Stimulated activated CD4-positive, alpha-beta T cell treated with anti-CD3 and anti-CD28 coated beads, Interleukin-15, amount 100 ng/mL, for 24 hours (primary cell): ENCODE measurements at places on chromosomes 12 and 14.

- DNase-seq = no peak
These were observed 373.2 kb downstream of the BTG1 start for GRCh38 chr12:91772411-91772810.

- DNase-seq = no peak
These were observed 23.4 kb downstream of the DLK1 start for GRCh38 chr14:100749967-100750597.

- no peak for DNase-seq
These were observed 173.2 kb downstream of the SUDS3 start for GRCh38 chr12:118549510-118549980.

- no peak for DNase-seq
These were observed 19.8 kb upstream of the MGP start for GRCh38 chr12:14905269-14906004.

- no peak for DNase-seq
These were observed 109.3 kb upstream of the EVL start for GRCh38 chr14:99955826-99956455.

DNA sequence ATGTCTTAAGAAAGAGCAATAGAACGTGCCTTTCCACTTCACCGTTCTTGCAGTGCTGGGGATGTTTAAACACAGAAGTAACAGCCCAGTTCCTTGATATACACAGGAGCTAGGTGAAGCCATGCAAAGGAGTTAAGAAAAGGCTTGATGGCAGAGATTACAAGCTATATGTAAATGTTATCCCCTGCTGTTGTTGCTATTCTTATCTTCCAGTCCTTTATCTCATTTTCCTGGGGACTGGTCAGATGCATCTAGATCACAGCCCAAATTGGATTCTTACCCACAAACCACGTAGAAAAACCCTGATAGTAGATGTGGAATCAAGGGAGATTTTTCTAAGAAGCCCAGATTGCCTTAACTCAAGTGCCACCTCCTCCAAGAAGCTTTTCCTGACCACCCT is 5.5 kb downstream of the ASCL1 start:
- DNase-seq = no peak

DNA sequence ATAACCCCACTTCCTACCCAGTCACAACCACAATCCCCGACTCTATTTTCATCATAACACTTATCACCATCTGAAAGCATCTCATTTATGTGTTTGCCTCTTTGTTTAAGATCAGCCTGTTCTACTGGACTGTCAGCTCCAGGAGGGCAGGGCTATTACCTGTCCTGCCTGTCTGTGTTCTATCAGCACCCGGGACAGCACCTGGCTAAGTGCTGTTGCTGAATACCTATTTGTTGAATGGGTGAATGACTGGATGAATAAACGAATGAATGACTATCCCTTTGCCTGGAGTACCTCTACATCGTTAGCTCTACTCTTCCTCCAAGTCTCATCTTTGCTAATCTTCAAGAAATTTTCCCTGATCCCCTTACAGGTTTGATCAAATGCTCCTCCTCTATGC is 69.0 kb downstream of the WSCD2 start:
- no peak for DNase-seq

DNA sequence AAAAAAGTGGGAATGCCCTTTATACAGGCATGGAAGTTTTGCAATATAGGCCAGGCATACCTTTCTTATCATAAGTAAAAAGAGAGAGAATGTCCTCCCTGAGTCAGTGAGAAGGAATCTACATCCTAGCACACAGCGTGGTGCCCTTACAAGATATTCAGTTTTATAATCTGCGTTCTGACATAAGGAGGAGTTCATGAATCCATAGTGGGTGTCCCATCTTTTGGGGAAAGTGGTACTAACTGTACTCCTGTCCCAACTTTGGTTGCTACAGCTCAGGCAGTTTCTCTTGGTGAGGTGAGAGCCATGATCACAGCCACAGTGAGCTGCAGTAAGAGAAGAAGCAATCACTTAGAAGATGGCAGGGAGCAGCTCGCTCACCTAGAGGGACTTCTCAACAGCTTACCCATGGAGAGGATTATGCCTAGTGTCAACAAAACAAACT is 332.9 kb downstream of the BCAT1 start:
- DNase-seq = no peak

GRCh38 chr12:116959845-116960514 is 49.2 kb downstream of the FBXW8 start:
- DNase-seq = peak; percentile 71

- DNase-seq = no peak
These were observed 177.6 kb downstream of the CAND1 start for GRCh38 chr12:67446716-67447115.

GRCh38 chr12:460261-461230 is 807 bp downstream of the B4GALNT3 start:
- DNase-seq = peak; percentile 56

- no peak for DNase-seq
These were observed 67.1 kb downstream of the CRACR2A start for GRCh38 chr12:3685830-3686229.

GRCh38 chr14:74973003-74973653 is 17.7 kb upstream of the PGF start:
- DNase-seq = peak; percentile 42

- peak; percentile 40 for DNase-seq
These were observed 619 bp upstream of the NTN4 start for GRCh38 chr12:95790917-95791849.

- DNase-seq = no peak
These were observed 117.3 kb downstream of the LLPH start for GRCh38 chr12:66013224-66013623.

- no peak for DNase-seq
These were observed 392.8 kb downstream of the RAD51B start for GRCh38 chr14:68212361-68212760.

GRCh38 chr12:5307065-5307464 is 124.8 kb upstream of the NTF3 start:
- no peak for DNase-seq

DNA sequence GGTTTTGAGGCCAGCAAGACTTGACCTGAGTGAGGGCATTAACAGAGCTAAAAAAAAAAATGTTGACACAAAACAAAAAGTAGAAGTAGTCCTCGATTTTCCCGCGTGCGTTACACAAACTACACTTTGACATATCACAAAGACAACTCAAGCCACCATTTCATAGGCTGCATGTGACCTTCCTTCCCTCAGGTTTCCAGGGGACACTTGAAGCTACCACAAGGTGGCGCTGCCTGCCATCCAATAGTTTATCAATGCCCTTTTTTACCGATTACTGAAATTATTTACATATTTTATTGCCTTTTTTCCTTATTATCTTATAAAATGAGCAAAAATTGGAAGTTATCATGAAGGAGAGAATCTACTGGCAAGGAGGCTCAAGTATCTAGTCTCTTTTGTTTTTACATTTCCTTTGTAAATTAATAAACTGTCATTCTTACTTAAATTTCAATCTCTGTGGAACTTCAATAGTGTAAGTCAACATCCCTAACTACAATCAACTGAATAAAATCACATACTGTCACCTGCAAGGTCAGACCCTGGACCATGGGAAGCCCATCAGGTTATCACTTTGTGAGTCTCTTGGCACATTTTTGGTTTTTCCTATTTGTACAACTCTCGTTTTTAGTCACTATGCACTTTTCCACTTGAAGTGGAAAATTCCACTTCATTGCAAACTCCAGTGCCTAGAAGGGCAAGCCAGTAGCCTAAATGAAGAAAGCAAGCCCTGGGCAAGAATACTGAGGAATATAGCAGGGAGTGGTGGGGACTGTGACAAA is 84.6 kb upstream of the CPSF6 start:
- DNase-seq = peak; percentile 85

DNA sequence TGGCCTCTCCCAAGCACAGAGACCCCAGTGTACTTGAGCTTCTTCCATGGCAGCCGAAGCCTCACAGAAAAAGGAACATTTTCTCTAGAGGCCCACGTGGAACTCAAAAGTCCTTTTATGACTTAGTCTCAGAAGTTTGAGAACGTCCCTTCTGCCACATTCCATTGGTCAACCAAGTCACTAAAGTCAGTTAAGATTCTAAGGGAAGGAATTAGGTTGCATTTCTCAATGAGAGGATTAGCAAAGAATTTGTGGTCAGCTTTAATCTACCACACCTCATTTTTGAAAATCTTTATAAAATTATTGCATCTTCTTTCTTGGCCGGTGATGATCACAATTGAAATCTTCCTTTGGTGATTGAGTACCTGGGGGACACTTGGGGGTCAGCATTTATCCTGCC is 279.9 kb upstream of the TBX3 start:
- DNase-seq = no peak

DNA sequence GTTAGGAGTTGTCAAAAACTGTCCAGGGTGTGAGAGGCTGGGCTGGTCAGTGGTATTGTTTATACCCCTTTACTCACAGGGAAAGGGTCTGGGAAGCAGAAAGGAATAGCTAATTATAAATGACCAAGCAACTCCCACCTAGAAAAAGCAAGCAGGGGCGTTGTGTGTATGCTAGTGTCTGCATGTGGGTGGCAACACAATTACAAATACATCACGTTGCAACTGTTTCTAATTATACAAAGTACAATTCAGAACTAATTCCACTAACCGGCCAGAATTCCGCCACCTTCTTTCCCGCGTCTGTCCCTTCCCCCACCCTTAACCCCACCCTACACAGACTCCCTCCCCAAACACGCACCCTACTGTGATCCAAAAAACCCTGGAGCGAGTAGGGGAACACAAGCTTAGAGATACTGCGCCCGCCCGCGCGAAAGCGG is 2.2 kb downstream of the DPF3 start:
- DNase-seq = no peak

DNA sequence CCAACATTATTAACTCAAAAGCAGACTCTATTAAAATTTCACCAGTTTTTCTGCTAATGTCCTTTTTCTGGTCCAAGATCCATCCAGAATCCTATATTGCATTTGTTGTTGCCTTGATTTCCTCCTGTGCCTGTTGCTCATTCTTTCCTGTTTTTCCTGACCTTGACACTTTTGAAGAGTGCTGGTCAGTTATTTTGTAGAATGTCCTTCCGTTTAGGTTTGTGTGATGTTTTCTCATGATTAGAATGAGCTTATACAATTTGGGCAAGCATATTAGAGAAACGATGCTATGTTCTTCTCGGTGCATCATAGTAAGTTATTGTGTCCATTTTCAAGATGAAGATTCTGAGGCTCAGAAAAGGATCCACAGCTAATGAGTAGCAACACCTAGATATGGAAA is 33.9 kb downstream of the PHLDA1 start:
- no peak for DNase-seq

GRCh38 chr14:56129092-56129491 is 10.9 kb downstream of the PELI2 start:
- DNase-seq = no peak

GRCh38 chr12:51744235-51744634 is 104.3 kb downstream of the FIGNL2 start:
- no peak for DNase-seq

DNA sequence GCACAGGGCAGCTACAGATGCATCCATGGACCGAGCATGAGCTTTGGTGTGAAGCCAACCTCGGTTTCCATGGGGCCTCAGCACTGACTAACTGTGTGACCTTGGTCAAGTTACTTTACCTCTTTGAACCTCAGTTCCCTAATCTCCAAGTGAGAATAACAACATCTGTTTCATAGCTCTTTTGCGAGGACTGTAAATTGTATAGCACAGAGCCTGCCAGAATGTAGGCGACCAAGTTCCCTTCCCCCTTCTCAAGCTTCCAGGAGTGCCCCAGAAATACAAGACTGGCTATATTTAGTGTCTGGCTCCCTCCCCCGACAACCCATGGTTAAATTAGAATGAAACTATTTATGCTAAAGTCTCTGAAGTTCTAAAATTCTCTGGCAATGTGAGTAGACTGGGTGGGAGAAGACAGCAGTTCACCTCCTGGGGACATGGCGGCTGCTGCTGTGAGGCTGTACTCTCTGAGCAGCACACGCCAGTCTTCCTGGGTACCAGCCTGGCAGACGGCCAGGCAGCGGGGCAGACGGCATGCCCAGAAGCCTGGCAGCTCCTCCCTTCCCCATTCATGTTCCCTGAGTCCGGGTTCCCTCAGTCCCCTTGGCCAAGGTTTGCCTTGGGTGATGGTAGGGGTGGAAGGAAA is 22.0 kb upstream of the TMED10 start:
- no peak for DNase-seq

DNA sequence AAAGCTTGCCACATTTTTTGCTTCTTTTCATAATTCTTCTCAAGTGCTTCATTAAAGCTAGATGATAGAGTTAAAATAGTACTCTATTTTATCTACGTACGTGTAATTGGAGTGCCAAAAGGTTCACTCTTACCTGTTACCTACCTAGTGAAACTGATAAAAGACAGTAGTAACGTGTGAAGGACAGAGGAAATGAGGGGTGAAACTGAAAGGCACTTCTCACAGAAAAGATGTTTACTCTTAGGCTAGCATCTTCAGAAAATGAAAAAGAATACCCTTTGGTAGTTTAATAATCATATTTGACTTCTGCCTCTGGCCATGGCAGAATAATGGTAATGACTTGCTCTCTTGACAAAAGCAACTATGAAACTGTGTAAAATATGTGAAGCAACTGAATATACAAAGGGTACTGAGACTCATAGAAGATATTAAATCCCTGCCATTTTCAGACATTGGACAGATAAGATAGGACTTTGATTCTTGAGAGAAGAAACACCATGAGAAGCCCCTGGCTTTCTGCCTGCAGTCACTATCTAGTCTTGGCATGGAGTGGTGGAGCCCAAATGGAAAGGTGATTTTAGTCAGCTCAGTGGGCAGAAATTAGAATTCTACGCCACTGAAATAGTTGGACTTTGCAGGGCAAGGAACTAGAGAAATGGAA is 6.3 kb upstream of the EVL start:
- no peak for DNase-seq

GRCh38 chr12:121297435-121297991 is 1.0 kb upstream of the CAMKK2 start:
- peak; percentile 83 for DNase-seq

GRCh38 chr12:64707362-64707761 is 51.8 kb downstream of the GNS start:
- DNase-seq = no peak

DNA sequence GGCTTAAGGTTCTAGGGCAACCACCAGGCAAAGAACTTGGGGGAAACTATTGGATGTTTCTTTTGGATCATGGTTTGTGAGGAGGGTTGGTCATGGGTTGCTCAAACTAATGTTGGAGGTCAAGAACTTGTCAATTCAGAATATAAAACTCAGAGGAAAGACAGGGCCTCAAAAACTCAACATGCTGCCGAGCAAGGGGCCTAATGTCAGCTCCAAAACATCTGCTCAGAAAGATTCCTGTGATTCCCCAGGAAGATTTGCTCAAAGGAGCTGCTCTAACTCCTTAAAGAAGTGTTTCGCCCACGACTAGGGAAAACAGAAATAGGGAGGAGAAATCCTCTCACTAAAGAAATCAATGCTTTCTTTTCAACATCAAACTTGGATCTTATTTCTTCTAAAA is 3.7 kb upstream of the IGF1 start:
- peak; percentile 3 for DNase-seq

- no peak for DNase-seq
These were observed 146.2 kb downstream of the BCL11B start for GRCh38 chr14:99125616-99126431.

GRCh38 chr12:81295251-81295650 is 217.4 kb downstream of the ACSS3 start:
- DNase-seq = no peak
